ENCODE measurements at places on chromosomes 6 and 20. TPM values are rescaled to one million over a fixed set of nuclear protein-coding genes. Genes with fewer than 3 reads are reported as not detected.

Gene TOX2
- 1.8 TPM for total RNA-seq

Gene CCN2
- not detected for total RNA-seq

Gene FAM209B
- total RNA-seq, result 3.3 TPM

DNA sequence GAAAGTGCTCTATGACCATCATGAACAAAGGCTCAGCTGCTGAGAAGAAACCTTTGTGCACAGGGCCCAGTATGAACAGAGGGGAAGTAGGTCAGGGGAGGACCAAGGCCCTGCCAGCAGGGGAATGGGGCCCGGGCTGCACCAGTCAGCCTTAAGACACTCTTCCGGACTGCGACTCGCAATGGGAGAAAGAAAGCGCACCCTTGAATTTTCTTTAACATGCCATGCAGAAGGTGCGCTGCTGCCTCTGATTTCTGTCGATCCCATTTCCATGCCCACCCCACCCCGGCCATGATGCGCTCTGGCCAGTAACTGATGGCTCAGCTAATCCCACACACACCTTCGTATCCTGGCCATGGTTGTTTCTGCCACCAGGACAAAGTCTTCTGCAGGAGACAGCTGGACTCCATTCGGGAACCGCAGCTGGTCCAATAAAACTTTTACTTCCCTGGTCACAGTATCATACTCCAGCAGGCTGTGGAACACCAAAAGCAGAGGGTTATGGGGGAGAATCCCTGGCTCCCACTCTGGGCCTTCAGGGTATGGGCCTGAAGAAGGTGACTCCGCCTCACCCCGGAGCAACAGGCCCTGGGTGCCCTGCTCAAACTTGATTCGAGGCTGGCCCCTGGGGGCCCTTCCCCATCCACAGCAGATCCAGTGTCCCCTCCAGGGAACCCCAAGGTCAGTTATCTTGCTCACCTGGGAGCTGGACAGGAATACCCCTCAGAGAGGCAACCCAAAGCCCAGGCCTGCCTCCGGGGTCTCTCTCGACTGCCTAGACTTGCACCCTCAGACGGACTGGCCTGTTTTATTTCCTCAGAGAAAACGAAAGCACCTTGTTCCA, 20.3 kb downstream of the CST7 start:
- DNase-seq, result no peak

- no peak for DNase-seq
These were observed 111.6 kb downstream of the BFSP1 start for GRCh38 chr20:17419479-17420041.

- DNase-seq, result no peak
These were observed 77.5 kb downstream of the ATXN1 start for GRCh38 chr6:16683641-16684194.

DNA sequence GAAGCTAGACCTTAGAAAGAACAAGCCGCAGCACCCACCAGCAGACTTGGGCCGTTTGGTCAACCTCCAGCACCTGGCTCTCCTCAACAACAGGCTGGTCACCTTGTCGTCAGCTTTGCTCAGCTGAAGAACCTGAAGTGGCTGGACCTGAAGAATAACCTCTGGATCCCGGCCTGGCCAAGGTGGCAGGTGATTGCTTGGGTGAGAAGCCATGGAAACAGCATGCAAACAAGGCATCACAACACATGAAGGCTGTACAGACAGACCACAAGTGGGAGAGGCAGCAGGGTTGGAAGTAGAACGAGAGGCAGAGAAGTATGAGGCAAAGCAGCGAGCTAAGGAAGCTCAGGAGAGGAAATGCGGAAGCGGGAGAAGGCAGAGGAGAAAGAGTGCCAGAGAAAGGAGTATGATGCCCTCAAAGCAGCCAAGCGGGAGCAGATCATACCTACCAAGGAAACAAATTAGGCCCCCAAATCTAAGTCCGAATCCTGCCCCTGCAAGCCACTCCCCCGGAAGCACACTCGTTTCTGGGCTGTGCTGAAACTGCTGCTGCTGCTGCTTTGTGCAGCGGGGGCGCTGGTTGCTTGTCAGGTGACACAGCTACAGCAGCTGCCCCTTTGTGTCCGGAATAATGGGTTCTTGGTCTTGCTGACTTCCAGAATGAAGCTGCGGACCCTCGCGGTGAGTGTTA, 121.6 kb upstream of the LGSN start:
- no peak for DNase-seq

DNA sequence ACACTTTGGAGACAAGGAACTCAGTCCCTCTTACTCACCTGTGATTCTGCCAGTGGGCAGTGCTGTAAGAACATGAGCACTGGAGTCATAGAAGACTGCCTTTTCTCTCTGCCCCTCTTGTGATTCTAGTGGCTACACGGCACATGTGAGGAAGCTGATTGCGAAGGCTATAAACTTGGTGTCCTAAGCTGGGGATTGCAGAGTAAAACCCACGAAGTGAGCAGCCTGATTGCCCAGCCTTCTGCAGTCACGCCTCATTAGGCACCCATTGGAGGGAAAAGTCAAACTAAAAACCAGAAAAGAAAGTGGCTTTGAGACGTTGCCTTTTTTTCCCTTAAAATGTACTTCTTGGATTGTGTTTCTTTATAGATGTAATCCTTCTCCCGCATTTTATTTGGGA, 748.4 kb upstream of the CHD6 start:
- DNase-seq, result no peak

DNA sequence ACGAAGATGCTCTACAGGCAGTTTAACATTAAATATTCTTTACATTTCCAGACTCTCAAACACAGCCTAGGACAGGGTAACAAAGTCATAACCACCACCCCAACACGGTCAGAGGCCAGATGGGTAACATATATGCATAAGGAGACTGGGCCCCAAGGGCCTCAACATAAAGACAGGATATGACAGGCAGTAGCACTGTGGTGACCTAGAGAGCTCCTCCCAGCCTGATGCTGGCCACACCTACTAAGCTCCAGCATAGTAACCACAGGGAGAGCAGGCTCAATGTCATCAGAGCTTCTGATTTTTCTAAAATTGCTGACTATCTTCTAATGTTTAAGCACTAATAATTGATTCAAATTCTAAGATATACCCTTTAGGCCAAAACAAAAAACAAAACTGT, 21.7 kb downstream of the SMLR1 start:
- peak; percentile 33 for DNase-seq

DNA sequence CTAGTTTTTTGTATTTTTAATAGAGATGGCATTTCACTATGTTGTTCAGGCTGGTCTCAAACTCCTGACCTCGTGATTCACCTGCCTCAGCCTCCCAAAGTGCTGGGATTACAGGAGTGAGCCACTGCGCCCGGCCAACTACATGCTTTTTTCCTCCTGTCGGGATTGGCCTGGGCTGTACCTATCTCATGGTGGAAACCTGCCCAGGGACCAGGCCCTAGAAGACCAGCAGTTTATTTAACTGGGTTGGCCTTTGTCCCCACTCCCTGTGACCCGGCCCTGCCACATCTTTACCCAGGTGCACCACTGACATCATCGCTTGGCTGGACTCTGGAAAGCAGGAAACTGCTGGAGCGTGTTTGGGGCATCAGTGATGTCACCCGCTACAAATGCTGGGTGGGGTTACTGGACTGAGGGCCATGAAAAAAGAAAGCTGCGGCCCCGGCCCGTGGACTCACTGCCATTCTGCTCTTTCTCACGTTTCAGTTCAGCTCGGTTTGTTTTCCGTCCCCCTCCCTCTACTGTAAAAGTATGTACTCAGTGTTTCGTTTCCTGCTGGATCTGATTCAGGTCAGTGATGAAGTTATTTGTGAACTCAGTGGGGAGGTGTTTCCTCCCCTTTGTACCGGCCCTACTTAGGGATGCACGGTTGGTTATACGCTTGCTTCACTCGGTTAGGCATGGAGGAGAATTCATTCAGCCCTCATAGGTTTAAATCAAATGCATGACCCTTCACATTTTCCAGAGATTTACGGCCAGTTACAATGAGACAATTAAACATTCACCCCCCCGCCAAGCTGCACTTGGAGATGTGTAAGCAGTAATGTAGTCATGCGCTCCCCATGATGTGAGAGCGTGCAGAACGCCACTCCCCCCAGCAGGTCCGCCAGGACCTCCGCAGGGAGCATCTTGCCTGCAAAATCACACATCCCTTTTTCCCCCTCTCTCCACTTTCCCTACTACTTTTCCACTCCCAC, 179.3 kb downstream of the MTHFD1L start:
- no peak for DNase-seq

DNA sequence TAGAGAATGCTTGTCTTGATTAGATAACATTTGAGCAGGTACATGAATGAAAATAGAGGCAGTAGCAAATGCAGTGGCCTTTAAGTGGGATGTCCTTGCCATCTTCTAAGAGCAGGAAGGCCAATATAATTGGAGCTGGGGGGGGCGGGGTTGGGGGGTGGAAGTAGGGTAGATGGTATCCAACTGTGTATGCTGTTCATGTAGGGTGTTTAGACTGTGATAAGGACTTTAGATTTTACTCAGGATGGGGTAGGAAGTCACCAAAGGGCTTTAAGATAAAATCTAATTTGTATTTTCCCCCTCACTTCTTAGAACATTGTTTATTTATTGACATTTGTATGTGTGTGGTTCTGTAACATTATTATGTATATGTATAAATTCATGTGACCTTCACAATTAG, 12.0 kb downstream of the TAB2 start:
- no peak for DNase-seq

DNA sequence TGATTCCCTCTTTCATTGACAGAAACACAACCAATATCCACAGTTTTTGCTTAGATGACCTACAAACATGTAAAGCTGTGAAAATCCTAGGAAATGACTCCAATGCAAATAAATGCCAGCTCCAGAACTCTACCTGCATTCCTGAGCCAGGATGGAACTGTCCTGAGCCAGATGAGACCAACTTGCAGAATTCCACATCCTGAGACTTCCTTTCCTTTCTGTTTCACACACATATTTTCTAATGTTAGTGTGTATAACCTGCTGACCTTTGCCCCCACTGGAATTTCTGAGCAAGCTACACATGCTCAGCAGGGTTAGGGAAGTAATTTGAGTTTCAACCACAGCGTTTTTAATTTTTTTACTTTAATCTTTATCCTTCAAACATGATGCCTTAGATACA, 69.6 kb upstream of the ADGRF1 start:
- DNase-seq, result no peak

All from natural killer cell (primary cell).